ENCODE measurements at places on chromosomes 7 and 10.

DNA sequence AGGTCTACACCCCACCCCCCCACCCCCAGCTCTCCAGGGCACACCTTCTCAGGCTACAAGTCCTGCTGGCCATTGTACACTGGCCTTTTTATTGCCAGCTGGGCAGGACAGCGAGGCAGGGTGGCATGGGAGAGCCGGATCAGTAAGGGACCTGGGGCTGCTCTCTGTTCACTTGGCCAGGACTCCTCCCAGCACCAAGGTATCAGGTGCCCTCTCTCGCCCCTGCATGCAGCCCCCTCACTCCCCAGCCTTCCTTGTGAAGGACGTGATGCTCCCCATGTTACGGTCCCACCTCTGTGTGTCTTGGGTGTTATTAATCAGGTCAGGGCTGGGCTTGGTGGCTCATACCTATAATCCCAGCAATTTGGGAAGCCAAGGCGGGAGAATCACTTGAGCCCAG lies 26.3 kb downstream of the PODXL start:
- no peak for DNase-seq

DNA sequence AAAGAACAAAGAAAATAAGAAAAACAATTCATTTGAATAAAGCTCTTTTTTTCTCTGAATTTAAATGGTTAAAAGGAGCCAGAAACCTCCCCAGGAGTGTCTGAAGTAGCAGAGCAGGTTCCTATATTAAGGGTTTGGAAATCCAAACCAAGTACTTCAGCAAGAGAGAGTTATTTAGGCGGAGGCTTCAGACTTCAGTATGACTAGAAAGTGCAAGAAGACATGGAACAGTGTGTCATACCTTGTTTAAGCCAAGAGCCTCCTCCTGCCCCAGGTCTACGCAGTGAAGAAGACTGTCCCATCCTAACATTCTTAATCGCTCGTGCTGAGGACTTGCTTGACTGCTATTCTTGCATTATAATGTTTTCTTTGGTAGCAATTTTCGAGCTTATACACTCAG lies 51.3 kb downstream of the ODAD2 start:
- no peak for DNase-seq

DNA sequence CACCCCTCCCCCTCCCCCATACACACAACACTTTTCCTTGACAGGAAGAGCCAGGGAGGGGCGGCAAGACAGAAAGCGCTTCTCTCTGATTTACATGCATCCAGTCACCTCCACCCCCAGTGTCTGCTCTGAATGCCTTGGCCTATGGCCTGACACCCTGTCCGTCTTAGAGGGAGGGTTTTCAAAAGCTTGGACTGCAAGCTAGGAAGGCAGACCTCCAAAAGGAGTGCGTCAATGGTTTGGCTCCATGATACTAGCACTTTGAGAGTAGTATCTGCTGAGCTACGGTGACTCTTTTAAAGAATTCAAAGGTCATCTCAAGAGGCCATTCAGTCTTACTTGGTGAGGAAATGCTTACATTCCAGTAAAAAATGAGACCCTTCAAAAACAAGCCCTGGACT lies 20.3 kb upstream of the PAX2 start:
- DNase-seq = no peak

DNA sequence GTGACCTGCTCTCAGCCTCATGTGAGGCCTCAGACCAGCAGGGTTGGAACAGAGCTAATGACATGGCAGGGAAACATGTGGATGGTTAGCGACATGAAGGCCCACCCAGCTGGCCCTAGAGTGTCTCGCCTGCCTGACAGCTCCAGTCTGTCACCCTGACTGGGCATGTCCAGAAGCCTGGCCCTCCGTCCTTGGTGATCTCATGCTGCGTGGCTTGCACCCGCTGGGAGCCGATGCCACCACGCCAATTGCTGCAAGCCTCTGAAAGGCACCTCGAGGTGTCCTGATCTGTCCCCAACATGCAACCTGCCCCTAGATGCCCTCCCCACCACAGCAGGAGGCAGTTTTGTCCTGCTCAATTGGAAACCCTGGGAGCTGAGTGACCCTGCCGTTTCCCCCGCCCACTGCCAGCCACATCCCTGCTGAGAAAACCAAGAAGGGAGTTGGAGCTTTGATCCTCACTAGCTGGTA lies 27.8 kb upstream of the RET start:
- no peak for DNase-seq

DNA sequence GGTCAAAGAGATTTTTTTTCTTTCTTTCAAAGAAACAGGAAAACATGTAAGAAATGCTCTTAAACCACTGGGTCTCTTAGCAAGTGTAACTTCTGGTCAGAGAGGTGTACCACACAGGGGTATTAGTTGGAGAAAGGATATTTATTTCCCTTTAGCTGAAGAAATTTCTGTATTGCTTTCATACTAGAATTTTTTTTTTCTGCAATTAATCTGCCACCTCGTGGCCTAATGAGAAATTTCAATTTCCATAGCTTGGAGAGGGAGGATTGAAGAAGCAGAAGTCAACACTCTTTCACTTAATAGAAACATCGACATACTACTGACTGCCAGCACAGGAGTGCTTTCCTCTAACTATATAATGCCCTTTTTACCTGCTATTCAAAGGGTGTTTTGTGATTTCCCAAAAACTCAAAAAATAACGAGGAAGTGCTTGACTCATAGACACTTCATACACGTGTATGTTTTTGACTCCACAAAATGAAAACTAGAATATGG lies 177.6 kb upstream of the NAMPT start:
- peak; percentile 9 for DNase-seq

- no peak for DNase-seq
Observed at GRCh38 chr7:2490181-2490651, 14.0 kb upstream of the GRIFIN start.

DNA sequence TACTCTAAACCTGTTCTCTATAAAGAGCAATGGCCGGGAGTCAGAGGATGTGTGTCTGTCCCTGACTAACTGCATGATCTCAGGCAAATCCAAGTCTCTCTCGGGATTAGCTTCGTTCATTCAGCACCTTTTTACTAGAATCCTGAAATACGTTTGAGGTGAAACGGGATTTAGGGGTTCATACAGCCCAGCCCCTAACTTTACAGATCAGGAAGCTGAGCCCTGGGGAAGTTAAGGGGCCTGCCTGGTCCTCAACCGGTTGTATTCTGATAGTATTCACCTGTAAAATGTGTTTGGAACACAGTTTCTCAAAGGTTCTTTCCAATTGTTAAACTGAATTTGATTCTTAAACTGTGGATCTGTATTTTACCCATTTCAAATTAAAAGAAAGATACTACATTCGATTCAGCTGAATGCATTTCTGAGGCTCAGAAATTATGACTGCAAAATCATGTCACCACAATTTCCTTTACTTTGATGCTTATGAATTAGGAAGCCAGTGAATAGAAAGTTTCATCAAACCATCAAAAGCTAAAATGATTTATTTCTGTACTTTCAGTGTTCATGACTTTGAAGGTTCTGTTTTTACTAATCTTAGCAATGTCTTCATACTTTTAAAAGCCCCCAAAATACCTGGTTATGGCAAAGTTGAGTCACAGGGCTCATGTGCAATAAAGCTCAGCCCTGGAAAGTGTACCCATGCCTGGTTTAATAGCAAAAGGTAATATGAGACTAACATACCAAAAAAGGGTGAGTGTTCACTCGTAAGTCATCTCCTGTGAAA lies 28.9 kb upstream of the EZH2 start:
- no peak for DNase-seq

GRCh38 chr7:112271162-112271561 lies 64.7 kb downstream of the ZNF277 start:
- DNase-seq = peak; percentile 30

DNA sequence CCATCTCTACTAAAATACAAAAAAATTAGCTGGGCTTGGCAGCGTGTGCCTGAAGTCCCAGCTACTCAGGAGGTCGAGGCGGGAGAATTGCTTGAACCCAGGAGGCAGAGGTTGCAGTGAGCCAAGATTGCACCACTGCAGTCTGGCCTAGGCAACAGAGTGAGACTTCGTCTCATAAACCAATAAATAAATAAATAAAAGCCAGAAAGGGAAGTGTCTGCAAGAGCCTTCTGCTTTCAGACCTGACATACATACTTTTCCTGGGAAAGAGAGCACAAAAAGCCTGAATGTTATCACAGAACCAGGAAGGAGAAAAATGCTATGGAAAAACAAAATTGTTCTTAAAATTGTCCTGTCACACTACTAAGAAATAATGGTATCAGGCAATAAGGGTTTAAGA lies 4.1 kb upstream of the KIF5B start:
- DNase-seq = no peak

- DNase-seq = no peak
Observed at GRCh38 chr7:102169651-102170392, 116.8 kb upstream of the SH2B2 start.

- no peak for DNase-seq
Observed at GRCh38 chr10:18576586-18576985, 74.8 kb downstream of the NSUN6 start.

- DNase-seq = no peak
Observed at GRCh38 chr7:38671911-38672905, 41.0 kb upstream of the AMPH start.

GRCh38 chr7:2853147-2853546 lies 9.0 kb upstream of the GNA12 start:
- DNase-seq = no peak

GRCh38 chr7:108203537-108203936 lies 73.4 kb upstream of the LAMB4 start:
- peak; percentile 29 for DNase-seq

DNA sequence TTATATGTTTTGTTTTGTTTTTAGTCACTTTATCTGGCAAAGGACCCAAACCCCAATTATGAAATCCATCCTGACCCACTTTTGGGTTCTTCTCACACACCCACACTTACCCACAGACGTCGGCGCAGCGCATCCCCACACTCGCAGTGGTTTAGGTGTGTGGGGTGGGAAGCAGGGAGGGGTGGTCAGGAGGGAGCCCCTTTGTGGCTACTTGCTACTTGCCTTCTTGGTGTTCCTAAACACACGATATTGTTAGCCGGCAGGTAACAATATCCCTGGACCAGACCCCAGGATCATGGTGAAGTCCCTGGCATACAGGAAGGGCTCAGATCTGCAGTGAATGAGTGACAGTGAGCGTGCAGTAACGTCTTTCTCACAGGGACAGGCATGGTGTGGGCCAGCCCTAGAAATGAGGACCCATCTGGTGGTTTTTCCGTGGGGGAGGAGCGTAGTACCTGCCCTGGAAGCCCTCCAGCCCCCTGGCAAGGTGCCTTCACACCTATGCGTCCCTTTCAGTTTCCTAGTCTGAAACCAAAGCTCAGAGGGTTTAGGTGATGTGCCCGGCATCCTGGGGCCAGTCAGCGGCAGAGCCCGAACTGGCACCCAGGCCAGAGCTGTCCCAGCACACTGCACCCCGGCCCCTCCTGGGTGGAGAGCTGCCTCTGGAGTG lies 4.4 kb downstream of the SPOCK2 start:
- DNase-seq = no peak

- no peak for DNase-seq
Observed at GRCh38 chr10:99730026-99730425, 1.9 kb downstream of the COX15 start.

GRCh38 chr10:75424571-75424970 lies 6.9 kb upstream of the LRMDA start:
- DNase-seq = no peak

- no peak for DNase-seq
Observed at GRCh38 chr10:1978584-1978983, 241.3 kb upstream of the ADARB2 start.

DNA sequence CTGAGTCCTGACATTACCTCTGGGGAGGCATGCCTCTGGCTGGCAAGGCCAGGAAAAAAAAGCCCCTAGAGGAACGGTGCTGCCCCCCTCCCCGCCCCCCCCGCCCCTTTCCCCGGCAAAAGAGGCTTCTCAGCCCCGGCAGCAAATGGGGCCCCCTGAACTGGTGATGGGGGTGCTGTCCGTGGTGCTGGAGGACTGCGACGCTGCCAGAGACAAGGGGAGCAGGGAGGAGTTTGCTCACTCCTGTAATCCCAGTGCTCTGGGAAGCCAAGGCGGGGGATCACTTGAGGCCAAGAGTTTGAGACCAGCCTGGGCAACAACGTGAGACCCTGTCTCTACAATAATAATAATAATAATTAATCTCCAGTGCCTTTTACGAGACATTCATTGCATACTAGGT lies 23.7 kb downstream of the SRRM3 start:
- DNase-seq = no peak

DNA sequence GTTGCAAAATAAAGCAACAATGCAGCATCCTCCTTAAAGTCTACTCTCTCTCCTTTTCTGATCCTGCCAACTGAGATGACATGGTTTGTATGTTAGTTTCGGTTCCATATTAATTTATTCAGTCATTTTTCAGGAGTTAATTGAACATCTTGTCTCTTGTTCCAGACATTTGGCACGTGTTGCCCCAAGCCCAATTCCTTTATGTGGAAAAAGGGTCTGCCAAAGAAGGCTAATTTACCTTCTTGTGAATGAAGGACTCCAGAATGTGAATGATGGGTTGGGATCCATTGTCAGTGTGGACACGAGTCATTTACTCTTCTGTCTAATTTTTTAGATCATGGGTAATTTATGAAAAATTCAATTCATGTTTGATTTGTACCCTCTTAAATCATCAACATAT lies 350.9 kb upstream of the LRGUK start:
- DNase-seq = peak; percentile 43

GRCh38 chr10:3496138-3496537 lies 288.9 kb downstream of the KLF6 start:
- DNase-seq = no peak

- DNase-seq = no peak
Observed at GRCh38 chr7:143305423-143306070, 10.4 kb upstream of the CLCN1 start.

GRCh38 chr7:41928166-41928565 lies 225.3 kb upstream of the INHBA start:
- no peak for DNase-seq

DNA sequence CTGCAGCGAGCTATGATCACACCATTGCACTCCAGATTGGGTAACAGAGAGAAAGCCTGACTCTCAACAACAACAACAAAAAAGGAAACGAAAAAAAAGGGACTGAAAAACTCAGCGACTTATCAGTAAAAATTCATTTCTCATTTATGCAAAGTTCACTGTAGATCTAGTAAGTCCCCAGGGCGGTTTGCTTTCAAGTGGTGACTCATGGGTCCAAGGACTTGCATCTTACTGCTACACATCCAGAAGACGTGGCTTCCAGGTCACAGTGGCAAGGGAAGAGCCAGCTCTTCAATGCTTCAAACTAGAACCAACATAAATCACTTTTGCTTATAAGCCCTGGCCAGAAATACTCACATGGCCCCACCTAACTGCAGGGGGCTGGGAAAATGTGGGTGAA lies 178.3 kb upstream of the AUTS2 start:
- DNase-seq = no peak

DNA sequence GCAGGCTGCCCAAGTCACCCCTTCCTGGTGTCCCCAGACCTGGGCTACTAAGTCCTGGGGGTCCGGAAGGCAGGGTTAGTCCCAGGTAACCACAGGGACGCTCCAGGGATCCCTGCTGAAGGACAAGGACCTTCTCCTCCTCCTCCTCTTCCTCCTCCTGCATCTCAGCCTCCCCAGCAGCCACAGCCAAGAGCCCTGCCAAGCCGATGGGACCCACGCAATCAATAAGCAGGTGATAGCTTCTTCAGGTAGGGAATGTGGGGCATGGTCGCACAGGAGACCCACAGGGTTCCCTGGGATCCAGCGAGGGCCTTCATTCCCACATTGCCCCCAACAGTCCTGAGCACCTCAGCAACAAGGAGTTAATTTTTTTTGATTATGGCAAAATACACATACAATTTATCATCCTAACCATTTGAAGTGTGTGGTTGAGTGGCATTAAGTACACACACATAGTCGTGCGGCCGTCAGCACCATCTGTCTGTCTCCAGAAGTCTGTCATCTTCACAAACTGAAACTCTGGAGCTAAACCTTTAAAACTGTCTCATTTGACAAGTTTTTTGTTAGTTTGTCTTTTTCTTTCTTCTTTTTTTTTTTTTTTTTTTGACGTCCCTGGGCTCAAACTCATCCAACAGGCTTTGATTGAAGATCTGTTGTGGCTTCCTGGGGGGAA lies 12.1 kb downstream of the CRYGN start:
- DNase-seq = no peak

All from NCI-H1092 (cell line).